Hepatic stellate cell (primary cell): ENCODE measurements at places on chromosomes 4 and X.

GRCh38 chr4:85381968-85382367, 93.0 kb upstream of the ARHGAP24 start:
- DNase-seq, result no peak

- DNase-seq, result no peak
Measured at GRCh38 chr4:146389561-146389960, 132.2 kb downstream of the SLC10A7 start.

DNA sequence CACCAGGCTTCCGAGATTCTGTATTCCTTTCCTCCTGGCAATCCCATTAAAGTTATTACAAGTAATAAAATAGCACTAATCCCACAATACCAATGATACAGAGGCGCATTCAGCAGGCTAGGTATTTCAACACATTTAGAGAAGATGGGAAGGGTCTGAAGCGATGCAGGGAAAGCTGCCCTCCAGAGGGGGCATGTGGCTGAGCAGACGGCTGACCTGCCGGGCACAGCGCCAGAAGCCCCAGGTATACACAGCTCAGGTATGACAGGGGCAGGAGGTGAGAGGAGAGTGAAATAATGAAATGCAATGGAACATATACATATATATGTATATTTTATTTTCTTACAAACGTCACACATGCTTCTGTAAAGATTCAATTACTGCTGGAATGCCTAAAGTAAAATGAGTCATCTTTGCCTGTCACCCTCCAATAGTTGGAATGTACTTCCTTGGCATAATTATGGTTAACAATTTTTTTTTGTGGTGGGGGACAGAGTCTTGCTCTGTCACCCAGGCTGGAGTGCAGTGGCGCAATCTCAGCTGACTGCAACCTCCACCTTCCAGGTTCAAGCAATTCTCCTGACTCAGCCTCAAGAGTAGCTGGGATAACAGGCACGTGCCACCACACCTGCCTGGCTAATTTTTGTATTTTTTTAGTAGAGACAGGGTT, 21.3 kb upstream of the CDKN2AIP start:
- DNase-seq, result no peak

DNA sequence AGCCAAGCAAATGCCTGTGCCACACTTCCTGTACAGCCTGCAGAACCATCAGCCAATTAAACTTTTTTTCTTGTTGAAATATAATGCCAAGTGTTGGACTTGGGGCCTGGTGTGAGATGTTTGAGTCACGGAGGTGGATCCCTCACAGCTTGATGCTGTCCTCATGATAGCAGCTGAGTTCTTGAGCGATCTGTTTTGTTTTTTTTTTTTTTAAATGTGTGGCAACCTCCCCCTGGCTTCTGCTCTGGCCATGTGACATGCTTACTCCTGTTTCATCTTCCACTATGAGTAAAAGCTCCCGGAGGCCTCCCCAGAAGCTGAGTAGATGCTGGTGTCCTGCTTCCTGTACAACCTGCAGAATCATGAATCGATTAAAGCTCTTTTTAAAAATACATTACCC, 973.3 kb upstream of the FTHL17 start:
- no peak for DNase-seq

GRCh38 chr4:79540143-79540542, 132.1 kb upstream of the GK2 start:
- no peak for DNase-seq

DNA sequence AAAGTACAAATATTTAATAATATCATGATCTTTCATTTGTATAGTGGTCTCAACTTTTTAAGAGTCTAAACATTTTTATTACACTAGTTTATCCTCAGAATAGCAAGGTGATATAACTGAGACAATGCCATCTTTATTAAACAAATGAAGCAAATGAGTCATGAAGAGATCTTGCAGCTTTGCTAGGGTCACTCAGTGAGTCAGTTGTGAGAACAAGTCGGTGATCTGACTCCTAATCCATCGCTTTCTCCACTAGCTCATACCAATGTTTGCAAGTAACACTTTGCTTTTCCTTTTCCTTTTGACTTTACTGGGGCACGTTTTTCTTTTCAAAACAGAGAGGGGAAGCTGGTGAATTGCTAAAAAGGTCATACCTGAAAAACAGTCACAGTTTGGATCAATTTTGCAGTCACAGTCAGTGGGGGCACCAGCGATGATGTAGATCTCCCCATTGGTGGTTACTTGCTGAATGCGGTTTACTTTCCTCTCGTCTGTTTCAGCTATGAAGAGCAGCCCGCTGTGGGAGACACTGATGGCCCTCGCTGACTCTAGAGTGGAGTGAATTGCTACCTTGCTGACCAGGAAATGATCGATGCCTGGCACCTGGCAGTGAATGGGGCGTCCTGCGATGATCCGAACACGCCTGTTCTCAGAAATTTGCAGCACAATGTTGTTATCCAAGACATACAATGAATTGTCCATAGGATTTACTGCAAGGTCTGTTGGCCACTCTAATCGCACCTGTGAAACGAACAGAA, 75.7 kb downstream of the SH2D1A start:
- DNase-seq, result no peak
